Foreskin keratinocyte (primary cell): ENCODE measurements at places on chromosomes 5 and 9.

DNA sequence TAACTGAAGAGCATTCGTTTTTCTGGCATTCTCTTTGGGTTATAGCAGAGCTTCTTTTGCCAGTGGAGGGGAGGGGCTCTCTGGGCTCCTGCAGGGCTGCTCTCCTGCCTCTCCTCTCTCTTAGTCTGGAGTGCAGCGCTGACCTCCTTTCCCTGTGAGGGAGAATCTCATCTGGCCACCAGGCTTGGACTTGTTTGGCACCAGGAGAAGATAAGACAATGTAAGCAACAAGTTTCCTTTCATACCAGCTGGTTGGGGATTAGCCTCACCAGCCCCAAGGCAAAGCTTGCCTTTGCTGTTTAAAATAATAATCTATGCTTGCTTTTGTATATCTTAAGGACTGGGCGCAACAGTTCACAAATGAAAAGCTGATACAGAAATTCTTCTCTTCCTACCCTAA is 196.4 kb downstream of the TLE4 start:
- DNase-seq = peak; percentile 28

GRCh38 chr9:74083681-74084433 is 413.3 kb upstream of the RORB start:
- no peak for DNase-seq

GRCh38 chr9:13971415-13971814 is 342.5 kb downstream of the NFIB start:
- DNase-seq = no peak

DNA sequence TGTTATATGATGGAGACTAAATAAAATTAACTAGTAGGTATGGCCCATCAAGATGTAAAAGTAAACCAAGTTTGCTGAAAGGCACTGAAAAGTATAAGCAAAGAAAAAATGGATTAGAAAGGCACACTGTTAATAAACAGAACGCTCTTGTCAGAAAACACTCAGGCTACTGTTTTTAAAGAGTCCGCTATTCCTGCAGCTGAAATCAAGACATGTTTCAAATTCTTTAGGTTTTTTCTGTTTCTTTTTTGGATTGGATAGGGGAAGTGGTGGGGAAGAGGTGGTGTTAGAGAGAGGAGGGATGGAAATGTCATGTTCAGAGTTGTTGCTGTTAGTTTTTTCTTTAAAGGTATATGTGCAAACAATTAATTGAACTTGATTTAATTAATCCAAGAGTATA is 17.5 kb downstream of the OSTF1 start:
- DNase-seq = no peak

DNA sequence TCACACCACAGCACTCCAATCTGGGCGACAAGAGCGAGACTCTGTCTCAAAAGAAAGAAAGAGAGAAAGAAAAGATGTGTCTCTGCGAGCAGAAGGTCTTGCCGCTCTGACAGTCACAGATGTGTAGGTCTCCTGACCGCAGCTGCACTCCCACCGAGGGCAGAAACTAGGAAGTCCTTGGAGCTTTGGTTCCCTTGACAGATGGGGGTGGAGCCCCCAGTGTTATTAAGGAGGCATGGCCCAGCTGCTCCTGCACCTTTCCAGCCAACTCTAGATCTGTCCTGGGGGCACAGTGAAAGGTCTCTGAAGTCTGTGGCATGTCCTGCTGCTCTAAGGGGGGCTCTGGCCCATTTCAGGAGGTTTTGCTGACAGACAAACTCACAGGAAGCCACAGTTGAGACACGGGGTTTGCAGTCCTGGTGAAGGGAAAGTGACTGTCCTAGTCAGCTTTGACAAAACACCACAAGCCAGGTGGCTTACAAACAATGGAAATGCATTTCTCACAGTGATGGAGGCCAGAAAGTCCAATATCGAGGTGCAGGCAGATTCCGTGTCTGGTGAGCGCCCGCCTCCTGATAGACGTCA is 9.0 kb upstream of the DIPK1B start:
- no peak for DNase-seq

DNA sequence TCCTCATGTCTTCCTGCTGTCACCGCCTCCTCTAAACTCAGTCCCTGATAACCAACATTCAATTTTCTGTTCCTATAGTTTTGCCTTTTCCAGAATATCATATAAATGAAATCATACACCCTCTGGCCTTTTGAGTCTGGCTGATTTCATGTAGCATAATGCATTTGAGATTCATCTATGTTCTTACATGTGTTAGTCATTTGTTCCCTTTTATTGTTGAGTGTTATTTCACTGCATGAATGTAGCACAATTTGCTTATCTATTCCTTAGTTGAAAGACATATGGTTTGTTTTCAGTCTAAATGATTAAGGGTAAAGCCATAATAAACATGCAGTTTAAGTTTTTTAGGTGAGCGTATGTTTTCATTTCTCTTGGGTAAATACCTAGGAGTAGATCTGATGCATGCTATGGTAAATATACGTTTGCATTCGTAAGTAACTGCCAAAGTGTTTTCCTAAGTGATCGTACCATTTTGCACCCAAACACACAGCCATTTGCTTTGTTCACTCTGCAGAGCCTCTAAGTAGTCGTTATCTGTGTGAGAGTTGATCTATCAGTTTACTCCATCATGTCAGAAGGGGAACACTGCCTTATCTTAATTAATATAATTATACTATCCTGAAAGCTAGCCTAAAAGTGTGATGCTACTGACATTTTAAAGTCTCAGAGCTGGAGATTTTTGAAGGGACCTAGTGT is 460.8 kb downstream of the DMAC1 start:
- peak; percentile 5 for DNase-seq

DNA sequence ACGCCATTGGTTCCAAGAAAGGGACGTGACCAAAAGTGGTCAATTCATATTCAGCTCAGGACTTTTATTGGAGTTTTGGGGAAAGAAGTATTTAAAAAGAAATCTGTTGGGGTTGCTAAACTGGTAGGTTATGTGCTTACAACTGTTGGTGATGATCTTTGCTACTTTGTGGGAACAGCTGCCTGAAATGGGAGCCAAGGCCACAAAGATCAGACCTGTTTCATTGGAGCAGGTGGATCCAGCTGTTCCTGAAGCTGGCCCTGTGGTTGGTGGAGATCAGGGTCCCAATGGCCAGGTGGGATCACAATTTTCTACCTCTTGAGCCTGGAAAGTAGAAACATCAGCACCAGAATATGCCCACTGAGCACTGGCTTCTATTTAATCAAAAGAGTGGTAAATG is 144.5 kb downstream of the PSAT1 start:
- DNase-seq = no peak

DNA sequence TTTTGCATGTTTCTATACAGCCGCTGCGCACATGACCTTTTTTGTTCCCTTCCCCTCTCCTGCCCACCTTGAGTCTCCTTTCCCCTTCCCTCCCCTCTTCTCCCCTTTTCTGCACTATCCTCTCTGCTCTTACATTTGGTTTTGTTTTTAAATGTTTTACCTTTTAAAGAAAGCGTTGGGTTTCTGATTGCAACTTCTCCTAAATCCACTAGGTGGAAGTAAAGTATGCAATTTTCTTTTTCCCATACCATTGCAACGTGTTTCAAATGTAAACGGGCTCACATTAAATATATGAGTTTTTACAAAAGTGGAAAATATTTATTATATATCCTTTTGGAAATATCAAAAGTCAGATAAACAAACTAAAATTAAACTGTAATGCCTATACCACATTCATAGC is 500.9 kb downstream of the DIRAS2 start:
- DNase-seq = no peak

GRCh38 chr5:74378464-74378863 is 262.1 kb downstream of the ENC1 start:
- DNase-seq = peak; percentile 85

GRCh38 chr5:14028188-14028587 is 83.7 kb upstream of the DNAH5 start:
- DNase-seq = no peak

DNA sequence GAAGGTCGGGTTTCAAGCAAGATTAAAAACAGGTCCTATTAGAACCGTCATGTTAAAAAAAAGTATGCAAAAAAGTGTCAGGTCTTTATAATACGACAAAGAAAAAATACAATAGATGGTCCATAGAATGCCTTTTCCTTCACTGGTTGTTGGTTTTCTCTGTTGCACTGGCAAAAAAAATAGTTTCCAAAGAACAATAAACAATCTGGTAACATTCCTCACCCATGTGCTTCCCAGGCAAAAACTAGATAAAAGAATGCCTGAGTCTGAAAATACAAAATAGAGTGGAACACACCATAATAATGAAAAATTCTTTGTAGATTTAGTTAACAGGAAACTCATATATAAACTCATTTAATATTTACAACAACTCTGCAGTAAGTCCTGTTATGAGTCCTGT is 590.0 kb upstream of the DMAC1 start:
- DNase-seq = no peak

GRCh38 chr5:170289121-170289520 is 8.5 kb downstream of the LCP2 start:
- DNase-seq = no peak

- no peak for DNase-seq
These were observed 1.0 kb downstream of the TRPC7 start for GRCh38 chr5:136364307-136364706.

GRCh38 chr5:72611118-72611730 is 104.0 kb upstream of the ZNF366 start:
- DNase-seq = peak; percentile 42

GRCh38 chr9:110249603-110250002 is 6.7 kb downstream of the TXN start:
- no peak for DNase-seq

- peak; percentile 79 for DNase-seq
These were observed 25.2 kb downstream of the CCL28 start for GRCh38 chr5:43386960-43387362.

- DNase-seq = no peak
These were observed 2.1 kb downstream of the SH2D3C start for GRCh38 chr9:127776195-127776923.

DNA sequence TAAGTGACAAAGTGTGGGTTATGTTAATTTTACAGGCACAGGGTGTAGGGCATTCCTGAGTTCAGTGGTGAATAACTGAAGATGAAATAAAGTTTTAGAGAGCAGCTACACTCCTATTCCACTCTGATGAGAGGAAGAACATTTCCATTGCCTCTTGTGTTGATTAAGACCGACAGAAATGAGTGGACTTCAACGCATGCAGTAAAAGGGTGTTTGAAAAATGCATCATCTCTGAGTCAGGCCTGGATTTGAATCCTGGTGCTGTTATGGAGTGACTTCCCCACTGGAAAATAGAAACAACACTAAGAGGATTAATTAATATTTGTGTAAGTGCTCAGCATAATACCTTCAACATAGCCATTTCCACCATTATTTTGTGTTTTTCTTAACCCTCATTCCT is 86.3 kb downstream of the PRR16 start:
- no peak for DNase-seq

- DNase-seq = no peak
These were observed 83.9 kb downstream of the KCTD16 start for GRCh38 chr5:144254552-144254951.

GRCh38 chr5:168013546-168013945 is 277.9 kb upstream of the WWC1 start:
- no peak for DNase-seq

DNA sequence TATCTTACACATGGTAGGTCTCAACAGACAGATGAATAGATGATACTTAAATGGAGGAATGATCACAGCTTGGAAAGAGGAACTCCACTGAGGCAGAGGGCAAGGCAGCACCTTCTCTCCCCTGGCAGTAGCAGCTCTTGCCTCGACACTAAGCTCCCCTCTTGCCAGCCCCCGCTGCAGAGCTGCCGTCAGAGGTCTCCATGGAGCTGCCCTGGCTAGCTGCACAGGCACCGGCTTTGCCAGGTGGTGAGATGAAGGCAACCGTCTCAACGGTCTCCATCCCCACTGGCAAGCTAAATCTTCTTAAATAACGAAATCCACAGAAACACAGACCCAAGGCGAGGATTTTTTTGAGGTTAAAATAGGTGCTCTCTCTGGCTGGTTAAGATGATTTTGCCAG is 81.2 kb downstream of the CRB2 start:
- no peak for DNase-seq

DNA sequence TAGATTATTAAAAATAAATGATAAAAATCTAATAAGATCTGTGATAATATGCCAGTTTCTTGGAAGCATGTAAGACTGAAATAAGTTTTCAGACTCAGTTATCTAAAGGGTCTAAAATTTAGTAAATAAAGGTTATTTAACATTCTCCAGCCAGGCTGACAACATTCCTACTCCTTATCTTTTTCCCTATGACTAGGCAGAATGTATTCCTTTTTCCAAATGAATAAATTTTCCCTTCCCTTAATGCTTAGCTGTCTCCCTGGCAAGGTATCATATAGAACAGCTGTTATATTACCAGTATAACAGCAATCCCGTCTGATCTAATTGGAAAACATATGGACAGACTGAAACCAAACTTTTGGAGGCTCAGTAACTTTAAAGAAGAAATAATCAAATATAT is 13.0 kb downstream of the MEGF9 start:
- DNase-seq = no peak

- peak; percentile 30 for DNase-seq
These were observed 605 bp downstream of the CHSY3 start for GRCh38 chr5:129904667-129905472.

DNA sequence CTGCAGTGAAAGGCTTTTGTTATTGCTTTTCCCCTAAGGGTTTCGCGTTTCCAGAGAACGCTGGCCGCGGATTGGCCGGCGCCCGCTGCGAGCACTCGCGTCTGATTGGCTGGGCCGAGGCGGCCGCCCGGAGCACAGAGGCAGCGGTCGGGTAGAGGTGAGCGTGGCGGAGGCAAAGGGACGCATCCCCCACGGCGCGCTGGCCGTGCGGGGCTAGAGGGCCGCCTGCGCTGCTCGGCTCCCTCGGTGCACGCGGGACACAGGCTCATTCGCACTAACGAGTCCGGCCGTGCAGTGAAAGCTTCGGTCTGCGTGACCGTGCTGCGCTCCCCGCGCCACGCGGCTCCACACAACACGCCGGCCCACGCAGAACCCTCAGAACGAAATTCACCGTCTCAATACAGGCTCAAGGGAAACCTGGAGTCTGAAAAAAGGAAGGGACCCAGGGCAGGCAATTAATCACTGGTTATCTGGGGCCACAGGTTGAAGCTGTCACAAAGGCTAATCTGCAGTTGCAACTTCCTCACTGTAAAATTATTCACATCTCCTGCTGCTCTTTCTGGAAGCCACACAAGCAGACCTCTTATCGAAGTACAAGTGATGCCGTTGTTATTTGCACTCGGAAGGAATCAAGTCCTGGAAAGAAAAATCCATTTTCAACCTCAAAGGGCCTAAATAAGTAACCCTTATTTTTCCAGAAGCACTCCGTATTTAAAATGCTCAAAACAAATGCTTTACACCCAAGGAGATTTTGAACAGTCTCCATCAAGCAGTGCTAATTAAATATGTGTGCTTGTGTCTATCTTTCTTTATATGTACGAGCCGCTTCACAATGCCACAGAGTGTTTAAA is 94.6 kb downstream of the ZNF608 start:
- DNase-seq = no peak
